ENCODE measurements at places on chromosomes 3 and 15.

DNA sequence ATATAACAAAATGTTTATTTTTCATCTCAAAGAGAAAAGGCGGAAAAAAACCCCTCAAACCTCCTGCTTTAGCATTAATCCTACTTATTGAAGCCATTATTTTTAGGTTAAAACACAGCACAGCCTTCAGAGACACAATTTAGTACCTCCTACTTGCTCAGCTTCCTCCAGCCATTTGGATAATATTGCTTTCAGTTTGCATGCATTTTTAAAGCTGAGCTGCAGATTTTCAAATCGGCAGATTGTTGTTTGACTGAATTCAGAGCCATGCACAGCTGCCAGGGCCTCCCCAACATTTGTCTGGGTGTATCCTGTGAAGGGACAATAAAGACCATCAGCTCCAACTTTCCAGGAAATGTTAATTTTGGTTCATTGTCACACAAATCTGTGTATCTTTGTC lies 14.5 kb downstream of the POU1F1 start:
- no peak for DNase-seq

- DNase-seq: peak; percentile 33
Observed at GRCh38 chr3:113698956-113699355, 2.5 kb upstream of the USF3 start.

- no peak for DNase-seq
Observed at GRCh38 chr3:126511291-126511690, 6.3 kb downstream of the UROC1 start.

- DNase-seq: no peak
Observed at GRCh38 chr3:156628836-156629618, 45.4 kb upstream of the TIPARP start.

GRCh38 chr3:170705131-170705530 lies 119.3 kb upstream of the SLC7A14 start:
- no peak for DNase-seq

- DNase-seq: peak; percentile 88
Observed at GRCh38 chr3:150183678-150184425, 213.2 kb upstream of the PFN2 start.

Measured in choroid plexus epithelial cell (primary cell).